ENCODE measurements at places on chromosomes 4 and X. TPM values are rescaled to one million over a fixed set of nuclear protein-coding genes. Genes with fewer than 3 reads are reported as not detected.
A peak's percentile ranks its signal among the peaks of the same experiment; 100 is the strongest.

DNA sequence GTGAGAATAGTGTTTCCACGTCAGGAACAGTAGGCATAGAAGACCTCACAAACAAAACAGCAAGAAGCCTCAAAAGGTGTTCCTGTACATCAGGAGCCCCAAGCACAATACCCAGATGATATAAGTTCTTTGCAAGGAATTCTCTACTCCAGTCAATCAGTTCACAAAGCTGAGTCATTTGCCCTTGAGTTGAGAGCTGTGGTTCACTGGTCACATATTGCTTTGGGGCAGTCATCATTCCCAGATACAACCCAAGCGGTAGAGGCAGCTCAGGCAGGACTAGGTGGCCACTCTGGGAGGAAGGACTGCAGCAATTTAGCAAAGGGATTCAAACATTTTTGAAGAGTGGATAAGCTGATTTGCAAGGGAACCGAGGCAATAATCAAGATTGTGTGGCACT is 551.5 kb upstream of the ZFP42 start:
- H3K27me3 ChIP-seq: no peaks in the 10 kb centered on the region
- H3K36me3 ChIP-seq: no peaks in the 10 kb centered on the region
- no peak overlapping the region for H3K4me3 ChIP-seq
- H3K27ac ChIP-seq: no peak overlapping the region
- DNase-seq: no peak

DNA sequence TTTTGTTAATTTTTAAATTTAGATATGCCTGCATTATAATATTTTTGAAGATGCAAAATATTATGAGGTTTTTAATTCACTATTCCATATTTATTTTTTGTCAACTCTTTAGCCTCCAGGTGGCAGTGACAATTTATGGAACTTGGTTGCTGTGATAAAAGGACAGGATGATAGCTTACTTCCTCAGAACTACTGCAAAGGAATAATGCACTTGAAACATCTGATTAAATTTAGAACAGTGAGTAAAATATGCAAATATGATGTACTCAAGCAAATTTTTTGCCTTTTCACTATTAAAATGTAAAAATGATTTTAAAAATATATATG is 45.1 kb downstream of the SPATA4 start:
- H3K4me1 ChIP-seq: no peaks in the 10 kb centered on the region
- H3K27ac ChIP-seq: no peak overlapping the region
- H3K36me3 ChIP-seq: no peaks in the 10 kb centered on the region
- H3K4me3 ChIP-seq: no peak overlapping the region

DNA sequence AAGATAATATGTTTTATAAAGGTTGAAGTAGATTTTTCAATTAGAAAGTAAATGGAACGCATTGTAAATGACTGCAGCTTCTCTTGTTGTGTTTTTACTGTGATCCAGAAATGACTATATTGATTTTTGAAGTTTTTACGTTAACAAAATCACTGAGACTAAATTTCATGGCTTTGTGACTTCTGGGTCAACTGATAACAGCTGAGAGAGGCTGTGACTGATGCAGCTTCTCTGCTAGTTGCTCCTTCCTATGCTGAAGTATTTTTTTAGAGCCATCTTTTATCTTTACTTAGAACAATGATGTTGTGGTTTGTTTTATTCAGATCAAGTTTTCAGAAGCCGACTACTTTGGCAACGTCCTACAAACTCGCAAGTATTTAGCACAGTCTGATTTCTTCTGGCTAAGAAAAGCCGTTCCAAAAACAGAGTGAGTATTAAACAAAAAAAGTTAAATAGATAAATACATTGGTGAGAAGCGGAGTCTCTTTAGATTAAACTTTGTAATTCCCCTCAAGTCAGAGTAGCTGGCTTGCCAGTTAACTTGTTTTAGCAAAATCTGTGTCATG is 94.7 kb upstream of the CBLL2 start:
- H3K27ac ChIP-seq: no peak overlapping the region
- no peaks in the 10 kb centered on the region for H3K27me3 ChIP-seq
- H3K4me1 ChIP-seq: no peaks in the 10 kb centered on the region
- no peak overlapping the region for H3K4me3 ChIP-seq

- H3K36me3 ChIP-seq: no peaks in the 10 kb centered on the region
- no peak overlapping the region for H3K4me3 ChIP-seq
- H3K27ac ChIP-seq: no peak overlapping the region
- DNase-seq: no peak
- H3K27me3 ChIP-seq: no peaks in the 10 kb centered on the region
Measured at GRCh38 chrX:107682256-107682655, 53.9 kb downstream of the PRPS1 start.

DNA sequence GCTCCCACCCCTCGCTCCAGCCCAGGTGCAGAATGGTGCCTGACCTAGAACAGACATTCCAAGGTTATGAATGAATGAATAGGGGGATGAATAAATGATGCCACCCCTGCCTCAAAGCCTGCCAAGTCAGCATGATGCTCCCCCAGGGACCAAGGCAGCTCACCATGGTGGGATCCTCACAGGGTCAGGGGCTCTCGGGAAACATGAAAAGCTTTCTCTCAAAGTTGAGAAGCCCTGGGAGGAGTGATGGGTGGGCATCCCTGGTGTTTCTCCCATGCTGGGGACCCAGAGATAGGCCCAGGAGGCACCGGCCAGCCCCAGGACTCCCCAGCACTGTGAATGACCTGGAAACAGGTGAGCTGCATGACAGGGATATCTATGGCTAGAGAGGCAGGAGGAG is 58.9 kb downstream of the HTRA3 start:
- no peak overlapping the region for H3K27ac ChIP-seq
- H3K4me3 ChIP-seq: no peak overlapping the region
- no peaks in the 10 kb centered on the region for H3K27me3 ChIP-seq
- H3K36me3 ChIP-seq: no peaks in the 10 kb centered on the region
- no peaks in the 10 kb centered on the region for H3K4me1 ChIP-seq

- H3K36me3 ChIP-seq: peaks cover 4% of the 10 kb centered on the region
- H3K27me3 ChIP-seq: peaks cover 15% of the 10 kb centered on the region
- no peak for DNase-seq
- H3K4me3 ChIP-seq: no peak overlapping the region
- peak overlapping the region; percentile 79 for H3K27ac ChIP-seq
- H3K4me1 ChIP-seq: peaks cover 49% of the 10 kb centered on the region
Measured at GRCh38 chr4:38455092-38455862, 208.7 kb upstream of the KLF3 start.

GRCh38 chr4:65968831-65969558 is 298.7 kb upstream of the EPHA5 start:
- H3K4me1 ChIP-seq: no peaks in the 10 kb centered on the region
- no peak overlapping the region for H3K27ac ChIP-seq
- DNase-seq: no peak
- H3K27me3 ChIP-seq: no peaks in the 10 kb centered on the region

HADH gene
- 50.6 TPM for total RNA-seq

KLHL13 gene
- 0.07 TPM for total RNA-seq

PDGFC gene
- total RNA-seq: not detected

PDZD4 gene
- total RNA-seq: 5.7 TPM

All from activated CD4-positive, alpha-beta memory T cell treated with anti-CD3 and anti-CD28 coated beads for 36 hours (primary cell).